ENCODE measurements at places on chromosomes 5 and 9. TPM values are rescaled to one million over a fixed set of nuclear protein-coding genes. Genes with fewer than 3 reads are reported as not detected.

The FAM163B gene
- total RNA-seq = 0.37 TPM

The CKMT2 gene
- 839 TPM for total RNA-seq

The ECSCR gene
- 49.8 TPM for total RNA-seq

The SLC36A3 gene
- total RNA-seq = not detected

The C9orf153 gene
- 0.31 TPM for total RNA-seq

The FAM114A2 gene
- total RNA-seq = 29.6 TPM

The C5orf34 gene
- total RNA-seq = 0.44 TPM

The WDR38 gene
- not detected for total RNA-seq

The FST gene
- total RNA-seq = 10.5 TPM

DNA sequence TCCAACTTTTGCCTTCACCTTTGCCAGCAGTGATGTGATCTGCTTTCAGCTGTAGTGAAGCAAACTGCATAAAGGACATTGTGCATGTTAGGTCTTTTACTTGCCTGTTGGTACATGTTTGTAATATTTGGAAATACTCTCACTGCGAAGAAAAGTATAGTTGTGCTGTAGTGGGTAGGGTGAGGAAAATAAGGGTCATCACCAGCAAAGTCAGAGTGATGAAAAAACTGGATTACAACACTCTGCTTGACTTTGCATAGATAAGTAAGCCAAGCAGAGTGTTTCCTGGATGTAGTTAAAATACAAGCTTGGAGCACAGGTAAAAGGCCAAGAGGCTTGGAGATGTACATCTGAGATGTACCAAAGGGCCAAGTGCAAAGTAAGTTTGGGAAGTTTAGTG, 16.7 kb downstream of the TGFBR1 start:
- DNase-seq = no peak

DNA sequence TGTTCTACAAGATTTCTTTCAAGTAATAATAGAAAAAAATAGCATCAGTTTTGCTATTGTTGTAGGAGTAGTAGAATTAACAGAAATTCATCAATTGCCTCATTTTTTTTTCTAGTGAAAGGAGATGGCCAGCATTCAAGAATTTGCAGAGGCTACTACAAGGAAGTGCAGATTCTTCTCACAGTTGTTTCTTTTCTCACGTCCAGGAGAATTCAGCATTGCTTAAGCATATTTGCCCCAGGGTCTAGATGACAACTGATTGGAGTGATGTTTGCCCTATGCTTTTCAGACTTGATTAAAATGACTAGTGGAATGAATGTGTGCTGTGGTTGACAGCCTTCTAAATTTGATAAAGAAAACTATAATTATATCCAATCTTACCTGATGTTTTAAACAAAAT, 46.6 kb upstream of the SLC12A2 start:
- DNase-seq = no peak

GRCh38 chr5:133247151-133247709, 195.4 kb downstream of the HSPA4 start:
- no peak for DNase-seq

DNA sequence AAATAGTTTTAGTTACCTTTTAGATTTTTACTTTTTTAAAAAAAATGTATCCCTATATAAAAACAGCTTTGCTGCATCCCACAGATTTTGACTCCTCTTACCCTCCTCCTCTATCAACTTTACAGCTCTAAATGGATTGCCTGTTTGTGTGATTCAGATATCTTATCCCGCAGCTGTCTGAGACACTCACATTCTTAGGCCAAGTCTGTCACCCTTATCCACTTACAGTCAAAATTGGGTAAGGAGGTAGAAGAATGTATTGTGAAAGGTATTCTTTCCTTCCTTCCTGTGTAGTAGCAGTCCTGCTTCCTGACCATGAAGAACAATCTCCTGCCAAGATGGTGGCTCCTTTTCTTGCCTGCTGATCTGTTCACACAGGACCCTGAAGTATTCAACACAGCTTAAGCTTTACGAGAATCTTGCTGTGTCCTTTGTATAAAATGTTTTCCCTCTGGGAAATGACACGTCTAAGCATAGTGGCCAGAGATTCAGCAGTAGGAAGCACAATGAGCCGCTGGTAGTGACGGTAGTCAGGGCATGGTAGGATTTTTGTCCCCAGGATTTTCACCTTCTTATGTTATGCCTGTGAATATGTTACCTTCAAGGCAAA, 67.7 kb upstream of the ST8SIA4 start:
- DNase-seq = no peak

DNA sequence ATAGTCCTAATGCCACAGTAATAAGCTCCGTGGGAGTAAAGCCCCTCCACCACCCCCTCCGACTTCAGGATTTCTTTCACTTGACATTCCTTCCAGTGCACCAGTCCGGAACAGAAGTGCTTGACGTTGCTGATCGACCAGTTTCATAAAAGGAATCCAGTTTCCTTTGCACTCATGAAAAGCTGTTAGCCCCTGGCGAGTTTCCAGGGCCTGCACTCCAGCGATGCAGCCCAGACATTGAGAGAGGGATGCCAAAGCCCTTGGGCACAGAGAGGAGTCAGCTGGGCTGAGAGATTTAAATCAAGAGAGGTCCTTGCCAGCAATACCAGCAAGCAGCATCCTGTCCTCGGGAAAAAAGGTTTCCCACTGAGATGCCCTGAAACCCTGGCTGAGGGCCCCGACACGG, 170.1 kb downstream of the GABBR2 start:
- no peak for DNase-seq

DNA sequence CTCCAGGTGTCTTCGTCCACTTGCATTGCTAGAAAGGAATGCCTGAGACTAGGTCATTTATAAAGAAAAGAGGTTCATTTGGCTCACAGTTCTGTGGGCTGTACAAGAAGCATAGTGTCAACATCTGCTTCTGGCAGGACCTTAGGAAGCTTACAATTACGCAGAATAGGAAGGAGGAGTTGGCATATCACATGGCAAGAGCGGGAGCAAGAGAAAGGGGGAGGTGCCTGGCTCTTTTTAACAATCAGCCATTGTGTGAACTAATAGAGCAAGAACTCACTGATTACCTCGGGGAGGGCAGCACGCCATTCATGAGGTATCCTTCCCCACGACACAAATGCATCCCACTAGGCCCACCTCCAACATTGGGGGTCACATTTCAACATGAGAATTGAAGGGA, 134.4 kb upstream of the EFNA5 start:
- DNase-seq = no peak

DNA sequence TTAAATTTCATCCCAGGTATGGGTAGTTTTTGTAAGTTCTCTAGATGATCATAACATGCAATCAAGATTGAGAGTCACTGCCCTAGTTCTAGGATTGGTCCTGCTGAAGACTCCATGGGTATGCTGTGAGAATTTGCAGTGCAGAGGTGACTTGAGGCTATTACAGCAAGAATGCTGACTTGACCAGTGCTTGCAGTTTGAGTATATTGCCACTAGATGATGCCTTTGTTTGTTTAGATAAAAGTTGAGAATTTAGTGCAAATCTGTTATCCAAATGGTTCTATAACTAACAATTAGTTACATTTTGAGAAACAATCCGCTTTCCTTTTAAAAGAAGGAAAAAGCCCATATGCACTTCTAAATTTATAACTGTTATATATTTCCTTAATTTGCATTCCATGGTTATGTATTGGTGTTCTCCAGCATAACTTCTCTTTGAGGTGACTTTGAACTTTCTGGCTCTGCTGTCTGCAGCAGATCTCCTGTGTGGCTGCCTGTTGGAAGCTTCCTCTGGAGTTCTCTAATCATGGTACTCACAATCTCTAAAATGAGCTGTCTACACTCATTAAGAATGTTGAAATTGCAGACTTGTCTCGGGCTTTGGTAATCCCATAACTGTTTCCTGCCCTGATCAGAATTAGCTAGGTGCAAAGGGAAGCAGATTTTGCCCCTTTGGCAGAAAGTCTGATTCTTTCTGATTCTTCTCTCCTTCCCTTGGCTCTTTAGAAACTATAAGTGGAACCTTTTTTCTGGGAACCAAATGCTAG, 24.9 kb downstream of the MELK start:
- no peak for DNase-seq

DNA sequence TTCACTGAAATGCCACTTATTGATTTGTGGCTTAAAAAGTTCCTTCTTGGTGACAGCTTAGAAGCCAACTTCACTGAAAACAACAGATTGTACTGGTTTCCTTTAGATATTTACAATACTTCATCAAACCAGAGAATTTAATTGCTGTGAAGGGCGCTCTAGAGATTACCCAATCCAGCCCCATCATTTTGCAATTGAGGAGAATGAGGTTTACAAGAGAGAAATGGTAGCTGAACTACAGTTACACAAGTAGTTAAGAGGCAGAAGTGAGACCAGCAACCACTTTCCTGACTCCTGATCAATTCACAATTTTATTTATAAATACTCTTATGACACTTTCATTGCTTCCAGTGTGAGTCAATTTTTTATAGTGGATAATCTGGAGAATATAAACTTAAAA, 103.5 kb upstream of the APC start:
- no peak for DNase-seq

DNA sequence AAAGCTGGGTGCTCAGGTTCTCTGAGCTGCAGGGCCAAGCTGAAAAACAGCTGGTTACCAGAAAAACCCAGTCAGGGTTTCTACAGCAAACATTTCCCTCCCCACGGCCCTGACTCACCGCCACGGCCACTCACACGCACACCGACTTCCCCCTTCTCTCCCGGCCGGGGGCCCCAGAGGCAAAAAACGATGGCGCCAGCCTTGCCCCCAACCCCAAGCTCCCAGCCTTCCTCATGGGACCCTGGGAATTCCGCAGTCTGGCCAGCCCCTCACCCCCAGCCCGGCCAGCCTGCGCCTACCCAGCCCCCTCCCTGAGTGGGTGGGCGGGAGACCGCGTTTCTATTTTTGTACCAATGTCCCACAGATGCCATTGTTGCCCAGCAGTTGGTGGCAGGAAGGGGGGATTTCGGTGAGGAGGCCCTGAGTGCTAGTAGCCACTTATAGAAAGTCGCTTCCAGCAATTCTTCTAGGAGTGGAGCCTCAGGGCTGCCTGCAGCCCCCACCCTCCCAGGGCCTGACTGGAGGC, 18.4 kb downstream of the ENG start:
- DNase-seq = peak; percentile 75

DNA sequence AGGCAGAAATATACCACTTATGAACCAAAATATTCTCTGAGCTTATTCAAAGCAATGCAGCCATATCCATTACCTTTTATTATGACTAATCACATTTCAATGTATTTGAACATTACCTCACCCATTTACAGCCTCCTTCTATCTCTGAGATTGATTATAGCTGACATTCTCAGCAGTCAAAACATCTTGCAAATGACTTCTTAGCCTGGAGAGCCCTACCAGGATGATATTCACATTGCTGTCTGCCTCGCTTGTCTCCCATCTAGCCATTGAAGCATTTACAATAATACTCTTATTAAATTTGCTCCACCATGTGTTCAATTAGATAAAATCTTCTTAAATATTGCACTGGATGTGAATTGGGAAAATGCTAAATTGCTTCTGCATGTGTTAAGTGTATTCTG, 1879.9 kb upstream of the ACO1 start:
- no peak for DNase-seq

- DNase-seq = no peak
Measured at GRCh38 chr9:26801772-26802171, 90.8 kb downstream of the CAAP1 start.

GRCh38 chr5:75463726-75464125, 47.7 kb downstream of the CERT1 start:
- no peak for DNase-seq

GRCh38 chr5:140806834-140807775, at the start of gene PCDHA4:
Gene PCDHA4, plus strand, starts transcription at chr5:140807068.
- DNase-seq = peak; percentile 49

GRCh38 chr9:89984214-89984613, 379.4 kb downstream of the GADD45G start:
- no peak for DNase-seq

DNA sequence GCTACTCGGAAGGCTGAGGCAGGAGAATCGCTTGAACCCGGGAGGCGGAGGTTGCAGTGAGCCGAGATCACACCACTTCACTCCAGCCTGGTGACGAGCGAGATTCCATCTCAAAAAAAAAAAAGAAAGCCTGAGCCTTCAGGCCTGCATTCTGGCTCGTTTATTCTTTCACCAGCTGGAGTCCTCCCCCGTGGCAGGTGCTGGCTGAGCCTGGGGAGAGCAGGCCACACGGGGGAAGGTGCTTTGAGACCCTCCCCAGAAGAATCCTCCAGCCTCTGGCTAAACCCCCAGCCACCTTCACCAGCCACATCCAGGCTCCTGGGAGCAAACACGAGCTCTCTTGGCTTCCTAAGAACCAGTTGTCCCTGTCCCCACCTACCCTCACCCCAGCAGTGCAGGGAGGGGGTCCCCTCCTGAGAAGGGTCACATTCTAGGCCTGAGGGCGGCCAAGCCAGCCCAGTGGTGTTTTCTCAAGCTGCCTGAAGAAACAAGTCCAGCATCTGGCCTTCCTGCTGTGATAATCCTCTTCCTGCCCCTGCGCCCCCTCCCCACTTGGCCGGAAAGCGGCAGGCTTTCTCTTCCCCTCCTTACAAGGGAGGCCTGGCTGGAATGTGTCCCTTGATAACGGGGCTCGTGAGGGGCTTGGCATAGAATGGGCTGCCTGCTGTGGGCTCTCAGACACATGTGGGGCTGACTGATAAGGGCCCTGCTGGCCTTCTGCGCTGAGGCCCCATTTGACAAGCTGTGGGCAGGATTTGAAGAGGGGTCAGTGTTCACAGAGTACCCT, 41.5 kb downstream of the PLPP7 start:
- DNase-seq = peak; percentile 82

DNA sequence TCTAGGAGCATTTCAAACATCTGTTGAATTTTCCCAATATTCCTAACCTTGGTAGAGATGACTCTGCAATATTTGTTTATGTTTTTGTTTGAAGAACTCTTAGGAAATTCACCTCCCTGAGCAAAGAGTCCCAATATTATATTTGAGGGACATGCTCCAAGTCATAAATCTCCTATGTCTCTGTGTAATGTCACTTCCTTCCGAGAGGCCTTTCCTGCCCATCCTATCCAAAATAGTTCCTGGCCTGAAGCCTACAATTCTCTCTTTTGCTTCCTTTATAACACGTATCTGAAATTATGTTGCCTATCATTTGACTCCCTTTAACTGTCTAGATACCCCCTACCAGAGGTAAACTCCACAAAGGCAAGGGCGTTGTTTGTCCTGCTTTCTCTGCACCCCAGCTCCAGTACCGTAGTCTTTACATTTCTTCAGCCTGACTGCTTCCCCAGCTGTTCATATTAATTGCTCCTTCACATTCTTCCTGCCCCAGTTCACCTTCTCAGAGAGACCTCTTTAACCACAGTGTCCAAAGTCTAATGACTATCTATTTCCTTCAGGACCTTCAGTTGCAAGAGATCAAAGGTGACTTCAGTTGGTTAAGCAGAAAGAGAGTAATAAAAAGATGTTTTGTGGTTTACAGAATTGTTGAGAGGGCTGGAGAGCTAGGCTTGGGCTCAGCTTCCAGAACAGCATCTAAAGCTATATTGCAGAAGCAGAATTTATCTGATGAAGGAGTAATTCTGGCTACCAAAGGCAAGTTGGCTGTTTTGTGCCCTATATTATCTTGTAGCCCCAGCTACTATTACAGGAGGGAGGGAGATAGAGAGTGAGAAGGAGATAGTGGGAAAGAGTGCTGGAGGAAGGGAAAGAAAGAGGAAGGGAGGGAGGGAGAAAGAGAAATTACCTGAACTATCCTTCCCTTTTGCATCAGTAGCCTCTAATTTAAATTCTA, 109.3 kb upstream of the TMEM161B start:
- no peak for DNase-seq

- DNase-seq = no peak
Measured at GRCh38 chr5:9054322-9054721, 491.6 kb downstream of the SEMA5A start.

Data from left cardiac atrium (tissue), 4 donors.